ENCODE measurements at places on chromosomes 2 and 18.

GRCh38 chr2:236867441-236868260 is 218.0 kb upstream of the COPS8 start:
- DNase-seq: no peak

- no peak for DNase-seq
These were observed 181.2 kb downstream of the ANAPC1 start for GRCh38 chr2:111702804-111703196.

- no peak for DNase-seq
These were observed 417.0 kb downstream of the TXNL1 start for GRCh38 chr18:56221195-56222065.

DNA sequence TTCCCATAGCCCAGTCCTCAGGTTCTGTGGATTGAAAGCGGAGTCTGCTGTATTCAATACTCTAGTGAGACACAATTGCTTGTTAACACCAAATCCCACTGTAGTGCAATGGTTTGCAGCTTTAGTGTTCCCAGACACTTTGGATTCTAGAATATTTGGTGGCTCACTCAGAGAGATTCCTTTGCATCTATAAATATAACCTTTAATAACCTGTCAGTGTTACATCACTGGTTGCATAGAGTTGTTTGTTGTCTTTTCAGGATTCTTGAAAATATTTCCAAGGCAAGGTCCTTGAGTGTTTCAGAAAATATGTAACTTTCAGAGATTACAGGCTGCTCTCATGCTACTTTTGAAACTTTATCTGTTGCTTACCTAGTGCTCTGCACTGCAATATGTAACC is 157.5 kb downstream of the ZEB2 start:
- no peak for DNase-seq

GRCh38 chr2:239883326-239884050 is 141.7 kb downstream of the NDUFA10 start:
- DNase-seq: no peak

GRCh38 chr2:96843538-96844268 is at the start of gene ANKRD23:
Gene ANKRD23 (minus strand): TSS chr2:96844021. CDS start chr2:96843992, 29 bp downstream.
- DNase-seq: no peak

GRCh38 chr2:127913808-127914457 is 28.2 kb upstream of the AMMECR1L start:
- DNase-seq: no peak

GRCh38 chr2:7057865-7058400 is 140.7 kb downstream of the RNF144A start:
- DNase-seq: peak; percentile 69

DNA sequence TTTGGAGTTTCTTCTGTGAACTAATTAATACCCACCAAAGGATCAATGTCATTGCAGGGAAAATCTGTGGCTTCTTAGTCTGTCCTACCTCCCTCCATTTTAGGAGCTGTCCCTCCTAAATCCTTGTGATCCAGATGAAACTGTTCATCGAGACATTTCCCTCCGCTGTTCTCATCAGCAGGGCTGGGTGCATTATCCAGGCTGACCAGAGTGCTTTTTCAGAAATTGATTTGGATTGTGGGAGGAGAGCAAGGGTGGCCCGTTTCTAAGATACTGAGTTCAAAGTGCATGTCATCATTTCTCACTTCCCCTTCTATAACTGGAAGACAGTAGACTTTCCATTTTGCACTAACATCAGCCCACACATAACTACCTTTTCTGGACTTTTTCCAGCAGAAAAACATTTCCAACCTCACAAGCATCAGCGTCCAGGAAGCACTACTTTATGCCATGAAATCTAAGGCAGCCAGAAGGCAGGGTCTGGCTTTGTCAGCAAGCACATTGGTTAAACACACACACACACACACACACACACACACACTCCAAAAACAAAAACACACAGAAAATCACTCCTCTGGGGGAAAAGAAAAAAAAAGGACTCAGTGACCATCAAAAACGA is 94.1 kb downstream of the ANKRD44 start:
- DNase-seq: no peak

DNA sequence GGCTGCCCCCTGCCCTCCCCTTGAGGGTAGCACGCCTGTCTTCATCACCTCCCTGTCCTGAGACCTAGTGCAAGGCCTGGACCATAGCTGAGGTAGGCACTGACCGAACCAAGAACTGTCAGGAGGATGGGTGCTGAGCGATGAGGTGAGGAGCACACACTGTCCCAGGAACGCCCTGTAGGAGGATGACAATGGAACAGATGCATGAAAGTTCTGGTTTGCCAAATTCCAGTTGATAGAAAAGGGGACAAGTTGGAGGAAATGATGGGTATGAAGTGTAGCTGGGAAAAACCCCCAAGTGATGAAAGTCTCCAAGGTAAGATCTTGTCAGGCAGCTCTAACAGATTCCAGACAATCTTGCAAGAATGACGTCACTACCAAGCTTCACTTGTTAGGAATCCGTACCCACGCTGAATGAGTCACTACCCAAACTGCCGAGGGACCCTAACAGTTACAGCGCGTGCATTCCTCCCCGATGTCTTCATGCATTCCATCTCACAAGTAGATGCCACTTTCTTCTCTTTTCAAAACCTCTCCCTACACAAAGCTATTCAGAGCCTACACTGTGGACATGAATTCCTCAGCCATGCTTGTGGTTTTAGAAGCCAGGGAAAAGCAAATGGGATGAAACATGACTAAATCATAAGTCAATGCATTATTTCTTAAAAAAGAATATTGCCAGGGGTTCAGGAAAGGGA is 27.6 kb downstream of the MRPL33 start:
- DNase-seq: no peak

DNA sequence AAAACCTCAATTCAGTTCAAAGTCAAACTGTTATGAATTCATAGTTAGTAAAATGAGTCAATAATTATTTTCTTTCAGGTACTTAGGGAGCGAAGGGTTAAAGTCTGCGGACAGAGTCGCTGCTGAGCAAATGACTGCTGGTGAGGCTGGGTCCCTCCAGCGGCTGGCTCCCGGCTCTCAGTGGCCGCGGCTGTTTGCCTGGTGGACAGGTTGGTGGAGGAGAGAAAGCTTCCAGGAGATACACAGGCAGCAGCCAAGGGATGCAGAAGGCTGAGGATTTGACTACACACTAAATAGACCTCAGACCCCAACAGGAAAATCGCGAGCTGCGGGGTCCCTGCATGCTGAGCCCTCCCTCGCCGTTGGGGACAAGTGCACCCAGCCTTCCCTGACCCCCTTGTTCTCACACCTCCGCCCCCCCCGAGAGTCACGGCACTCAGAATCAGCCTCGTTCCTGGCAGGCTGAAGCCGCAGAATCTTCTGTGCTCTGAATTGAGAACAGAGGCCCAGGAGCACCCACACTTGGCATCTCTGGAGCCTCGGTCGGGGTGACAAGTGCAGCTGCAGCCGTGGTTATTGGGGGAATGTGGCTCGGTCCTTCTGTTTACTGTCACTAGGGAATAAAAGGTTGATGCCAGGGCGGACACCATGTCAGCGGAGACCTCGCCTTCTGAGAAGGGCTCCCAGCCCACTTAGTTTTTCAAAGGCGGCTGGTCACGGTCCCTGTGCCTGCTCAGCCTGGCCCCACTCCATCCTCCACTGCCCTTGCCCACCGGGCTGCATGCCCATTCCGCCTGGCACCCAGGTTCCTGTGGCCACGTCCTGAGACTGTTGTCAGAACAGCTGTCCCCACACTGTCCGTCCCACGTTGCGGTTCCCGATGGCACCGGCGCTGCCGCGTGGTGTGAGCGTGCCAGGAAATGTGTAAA is 74.0 kb downstream of the SLC66A2 start:
- DNase-seq: no peak

DNA sequence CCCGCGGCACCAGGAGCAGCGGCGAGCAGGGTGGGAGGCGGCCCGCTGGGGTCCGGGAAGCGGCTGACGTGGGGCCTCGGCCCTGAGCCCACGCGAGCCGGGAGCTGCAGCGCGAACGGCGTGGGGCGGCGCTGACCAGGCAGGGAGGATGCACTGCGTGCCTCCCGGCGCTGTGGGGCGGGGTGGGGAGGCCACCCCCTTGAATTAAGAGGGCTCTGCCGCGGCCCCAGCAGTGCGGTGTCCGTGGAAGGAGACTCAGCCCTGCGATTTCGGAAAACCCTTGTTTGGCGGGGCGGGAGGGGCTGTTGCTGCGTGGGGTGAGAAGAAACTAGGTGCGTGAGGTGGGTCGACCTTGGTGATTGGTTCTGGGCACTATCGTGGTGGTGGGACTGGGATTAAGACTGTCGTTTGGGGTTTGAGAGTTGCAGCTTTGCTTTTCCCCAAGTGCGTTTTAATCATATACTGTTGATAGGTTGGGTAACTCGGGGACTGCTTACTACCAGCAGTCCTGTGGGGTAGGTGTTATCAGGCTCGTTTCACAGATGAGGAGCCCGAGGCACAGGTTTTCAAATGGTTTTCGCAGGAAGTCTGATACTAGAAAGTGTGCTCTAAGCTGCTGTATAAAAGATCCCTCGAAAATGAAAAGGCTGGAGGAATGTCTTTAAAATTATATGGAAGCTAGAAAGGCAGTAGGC is 722 bp downstream of the ACSL3 start:
- DNase-seq: no peak

GRCh38 chr2:223930103-223930976 is 14.8 kb downstream of the WDFY1 start:
- no peak for DNase-seq

DNA sequence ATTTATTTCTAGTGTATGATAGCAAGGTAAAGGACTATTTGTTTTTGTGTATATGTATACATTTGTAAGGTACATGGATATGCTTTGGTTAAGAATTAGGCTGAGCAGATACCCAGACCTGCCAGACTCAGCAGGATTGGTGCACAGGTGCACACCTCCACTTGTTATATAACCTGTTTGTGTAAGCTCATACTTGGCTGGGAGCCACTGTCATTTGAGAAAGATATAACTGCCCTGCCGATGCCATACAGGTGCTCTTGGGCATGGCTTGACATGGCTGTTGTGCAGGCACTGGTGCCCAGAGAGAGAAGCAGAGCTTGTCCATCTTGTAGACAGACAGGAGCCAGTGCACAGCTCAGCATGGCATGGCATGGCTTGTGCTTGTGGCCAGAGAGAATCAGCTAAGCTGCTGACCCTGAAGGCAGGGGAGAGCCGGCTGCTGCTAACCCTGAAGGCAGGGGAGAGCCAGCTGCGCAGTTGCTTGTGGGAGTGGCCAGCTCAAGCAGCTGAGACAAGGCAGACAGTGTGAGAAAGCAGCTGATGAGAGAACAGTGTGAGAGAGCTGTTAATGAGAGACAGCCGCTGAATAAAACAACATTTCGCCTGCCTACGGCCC is 136.5 kb downstream of the RNF144A start:
- DNase-seq: no peak

- DNase-seq: no peak
These were observed 86.3 kb upstream of the NPAS2 start for GRCh38 chr2:100733391-100734187.

GRCh38 chr2:22442051-22442450 is 942.9 kb upstream of the KLHL29 start:
- no peak for DNase-seq

DNA sequence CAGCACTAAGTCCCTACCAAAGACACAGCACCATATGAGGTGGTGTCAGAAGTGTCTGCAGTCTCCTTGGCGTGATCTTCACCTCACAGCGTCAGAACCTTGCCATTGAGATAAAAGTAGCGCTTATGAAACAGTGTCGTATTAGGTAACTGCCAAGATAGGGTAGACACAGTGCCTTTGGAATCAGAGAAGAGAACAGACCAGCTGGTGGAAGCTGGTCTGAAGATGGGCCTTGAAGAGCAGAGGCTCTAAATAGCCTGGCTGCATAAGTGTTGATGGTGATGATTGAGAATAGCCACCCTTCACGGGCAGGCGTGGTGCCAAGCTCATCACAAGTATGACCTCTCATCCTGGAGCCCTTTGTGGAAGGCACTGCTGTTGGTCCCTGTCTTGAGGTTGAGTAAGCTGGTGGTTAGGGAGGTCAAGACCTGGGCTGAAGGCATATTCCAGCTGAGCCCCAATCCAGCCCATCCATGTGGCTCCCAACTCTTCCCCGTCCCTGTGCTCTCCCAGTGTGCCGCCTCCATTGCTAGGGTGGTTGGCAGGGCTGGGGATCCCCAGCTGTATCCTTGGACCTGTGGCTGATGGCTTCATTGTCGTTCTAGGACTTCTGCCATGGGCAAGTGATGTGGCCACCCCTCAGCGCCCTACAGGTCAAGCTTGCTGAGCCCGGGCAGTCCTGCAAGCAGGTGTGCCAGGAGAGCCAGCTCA is 187.4 kb downstream of the MGAT5 start:
- no peak for DNase-seq

- no peak for DNase-seq
These were observed 61.3 kb downstream of the ACAA2 start for GRCh38 chr18:49752095-49752457.

GRCh38 chr2:18536100-18536499 is 24.4 kb downstream of the RDH14 start:
- DNase-seq: no peak

- DNase-seq: no peak
These were observed 234.0 kb downstream of the EPHA4 start for GRCh38 chr2:221337957-221338685.

DNA sequence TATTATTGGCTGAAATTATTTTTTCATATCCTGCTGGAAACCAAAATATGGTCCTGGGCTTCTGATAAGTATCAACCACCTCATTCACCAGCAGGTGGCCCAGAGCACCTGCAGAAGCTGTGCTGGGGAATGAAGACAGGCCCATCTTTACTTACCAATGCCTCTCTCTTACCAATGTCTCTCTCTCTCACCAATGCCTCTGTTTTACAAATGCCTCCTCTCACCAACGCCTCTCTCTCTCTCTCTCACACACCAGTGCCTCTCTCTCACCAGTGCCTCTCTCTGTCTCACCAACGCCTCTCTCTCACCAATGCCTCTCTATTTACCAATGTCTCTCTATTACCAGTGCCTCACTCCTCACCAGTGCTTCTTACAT is 2.3 kb upstream of the MAL start:
- DNase-seq: peak; percentile 59

DNA sequence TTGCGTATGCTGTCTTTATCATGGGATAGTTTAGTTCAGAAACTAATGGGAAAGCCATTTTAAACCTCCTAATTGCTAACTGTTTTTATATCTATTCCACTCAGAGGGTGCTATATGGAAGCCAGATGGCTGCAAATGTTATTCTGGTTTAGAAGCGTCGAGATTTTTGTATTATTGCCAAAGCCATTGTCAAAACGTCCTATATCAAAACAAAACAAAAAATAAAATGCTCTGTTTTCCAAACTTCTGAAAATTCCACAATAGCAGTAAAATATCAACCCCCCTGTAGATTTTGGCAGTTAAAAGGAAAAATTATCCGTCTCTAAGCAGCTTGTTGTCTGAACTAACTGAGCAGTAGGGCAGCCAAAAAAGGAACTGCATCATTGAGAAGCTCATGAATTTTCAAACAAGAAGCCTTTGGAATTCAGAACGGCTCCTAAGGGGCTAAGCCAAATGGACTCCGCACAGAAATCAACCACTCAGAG is 195.4 kb upstream of the CWC22 start:
- DNase-seq: no peak
